ENCODE measurements at places on chromosomes 7 and 10.

DNA sequence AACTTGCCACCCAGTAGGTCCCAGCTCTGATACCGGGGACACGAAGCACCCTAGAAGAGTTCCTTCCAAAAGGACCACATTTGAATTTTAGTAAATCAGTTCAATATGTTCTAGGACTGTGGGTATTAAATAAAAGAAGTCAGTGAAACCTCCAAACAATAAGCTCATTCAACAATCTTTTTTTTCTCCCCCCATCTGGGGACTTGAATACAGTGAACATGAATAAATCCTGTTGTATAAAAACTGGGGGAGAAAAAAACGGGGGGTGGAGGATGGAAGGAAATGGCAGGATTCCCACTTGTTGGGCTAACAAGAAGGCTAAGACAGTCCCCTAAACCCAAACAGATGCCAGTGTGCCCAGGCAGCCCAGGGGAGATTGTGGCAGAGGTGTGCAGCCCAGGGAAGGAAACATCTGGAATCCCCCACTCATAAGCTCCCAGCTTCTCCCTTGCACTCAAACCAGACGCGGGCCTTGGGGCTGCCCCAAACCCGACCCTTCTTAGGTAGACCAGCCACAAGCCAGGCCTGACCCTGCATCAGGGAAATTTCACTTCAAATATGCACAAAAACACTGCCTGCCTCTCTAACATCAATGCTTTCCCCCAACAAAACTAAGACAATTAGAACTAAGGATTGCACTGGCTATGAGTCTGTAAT, 8.8 kb downstream of the AFAP1L2 start:
- no peak for DNase-seq

- DNase-seq: no peak
These were observed 97.9 kb downstream of the ANKIB1 start for GRCh38 chr7:92343714-92344113.

DNA sequence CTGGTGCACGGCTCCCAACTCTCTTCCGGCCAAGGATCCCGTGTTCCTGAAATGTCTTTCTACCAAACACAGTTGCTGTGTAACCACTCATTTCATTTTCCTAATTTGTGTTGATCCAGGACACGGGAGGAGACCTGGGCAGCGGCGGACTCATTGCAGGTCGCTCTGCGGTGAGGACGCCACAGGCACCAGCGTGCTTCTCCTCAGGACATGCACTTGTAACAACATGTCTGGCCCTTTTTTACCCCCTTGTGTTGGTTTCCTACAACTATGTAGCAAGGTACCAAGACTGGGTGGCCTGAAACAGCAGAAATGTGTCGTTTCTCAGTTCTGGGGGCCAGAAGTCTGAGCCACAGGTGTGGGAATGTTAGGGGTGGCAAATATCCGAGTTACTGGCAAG, 18.2 kb downstream of the CALML5 start:
- no peak for DNase-seq

GRCh38 chr7:4460597-4460996, 221.5 kb upstream of the FOXK1 start:
- DNase-seq: no peak

DNA sequence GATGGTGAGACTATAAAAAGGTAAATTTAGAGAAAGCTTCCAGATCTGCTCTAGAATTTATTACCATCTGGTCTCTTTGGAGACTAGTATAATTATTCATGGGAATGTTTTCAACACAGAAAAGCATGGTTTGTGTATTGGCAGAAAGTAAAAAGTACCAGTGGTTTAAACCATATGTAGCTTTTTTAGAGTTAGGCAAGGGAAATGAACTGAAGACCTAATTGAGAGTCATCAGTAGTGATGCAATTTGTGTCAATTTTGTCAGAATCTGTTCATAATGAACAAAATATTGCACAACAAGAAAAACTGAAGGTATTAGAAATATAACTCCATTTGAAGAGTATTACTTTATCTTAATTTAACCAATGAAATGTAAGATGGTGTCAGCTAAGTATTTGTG, 181.4 kb downstream of the ADK start:
- DNase-seq: no peak

DNA sequence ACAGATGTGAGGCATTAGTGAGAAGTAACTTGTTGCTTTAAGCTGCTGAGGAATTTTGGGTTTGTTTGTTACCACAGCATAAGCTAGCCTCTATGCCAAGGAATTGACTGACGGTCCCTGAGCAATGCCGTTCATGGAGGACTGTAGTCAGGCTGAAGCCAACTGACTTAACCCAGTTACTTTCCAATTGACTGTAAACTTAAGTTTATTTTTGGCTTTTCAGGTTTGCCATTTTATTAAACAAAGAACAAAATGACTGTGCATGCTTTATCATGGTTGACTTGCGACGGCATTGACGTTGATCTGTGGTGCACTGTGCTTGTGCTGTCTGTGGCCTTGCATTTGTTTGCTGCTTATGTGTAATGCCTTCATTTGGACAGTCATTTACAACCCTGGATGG, 53.5 kb downstream of the DNAJB9 start:
- no peak for DNase-seq

- DNase-seq: peak; percentile 87
These were observed at the start of gene MNX1 for GRCh38 chr7:157010588-157011332. Gene MNX1, minus strand, starts transcription at chr7:157010663. Its CDS starts 313 bp downstream, at chr7:157010350.

DNA sequence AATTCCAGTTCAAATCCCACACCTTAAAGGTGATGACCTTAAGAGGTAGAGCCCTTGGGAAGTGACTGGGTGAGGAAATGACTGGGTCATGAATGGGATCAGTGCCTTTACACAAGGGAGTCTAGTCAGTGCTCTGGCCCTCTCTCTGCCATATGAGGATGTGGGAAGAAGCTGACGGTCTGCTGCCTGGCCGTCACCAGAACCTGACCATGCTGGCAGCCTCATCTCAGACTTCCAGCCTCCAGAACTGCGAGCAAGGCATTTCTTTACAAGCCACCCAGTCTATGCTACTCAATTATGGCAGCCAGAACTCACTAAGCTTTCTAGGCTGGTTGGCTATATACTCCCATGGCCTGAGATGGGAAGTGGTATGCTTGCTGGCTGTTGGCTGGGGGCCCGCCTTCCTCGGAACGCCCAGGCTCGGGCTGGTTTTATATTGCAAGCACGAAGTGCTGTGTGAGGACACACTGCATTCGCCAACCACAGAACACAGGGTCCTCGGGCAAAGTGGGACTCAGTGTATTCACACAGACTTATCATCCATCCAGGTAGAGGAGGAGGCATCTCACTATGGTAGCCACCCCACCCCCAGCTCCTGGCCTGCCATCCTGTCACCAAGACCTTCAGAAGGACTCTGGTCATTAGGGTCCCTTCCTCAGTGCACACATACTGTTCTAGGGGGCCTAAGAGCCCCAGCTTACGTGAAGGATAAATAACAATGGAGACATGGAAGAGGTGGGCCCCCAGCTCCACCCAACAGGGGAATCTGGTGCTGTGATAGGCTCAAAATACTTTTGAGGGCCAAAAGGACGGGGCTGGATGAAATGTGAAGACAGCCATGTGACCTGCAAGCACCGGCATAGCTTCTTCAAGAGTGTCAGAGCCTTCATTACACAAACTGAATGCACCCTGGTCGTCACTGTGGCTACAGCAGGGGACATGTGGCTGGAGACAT, 49.0 kb downstream of the ZRANB1 start:
- no peak for DNase-seq

DNA sequence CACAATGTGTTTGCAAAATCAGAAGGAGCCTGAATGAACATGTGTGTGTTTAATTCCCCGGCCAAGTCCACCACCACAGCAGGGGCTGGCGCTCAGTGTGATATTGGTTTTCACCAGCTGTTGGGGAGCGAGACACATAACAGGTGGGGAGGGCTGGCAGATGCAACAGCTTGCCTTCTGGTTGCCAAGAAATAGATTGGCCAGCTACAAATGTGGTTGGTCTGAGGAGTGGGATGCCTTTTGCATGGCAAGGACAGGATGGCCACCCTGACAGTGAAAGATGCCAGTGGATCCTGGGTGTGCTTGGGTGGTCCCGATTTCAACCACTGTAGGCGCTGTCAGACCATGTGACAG, 292.5 kb upstream of the FZD8 start:
- DNase-seq: no peak

DNA sequence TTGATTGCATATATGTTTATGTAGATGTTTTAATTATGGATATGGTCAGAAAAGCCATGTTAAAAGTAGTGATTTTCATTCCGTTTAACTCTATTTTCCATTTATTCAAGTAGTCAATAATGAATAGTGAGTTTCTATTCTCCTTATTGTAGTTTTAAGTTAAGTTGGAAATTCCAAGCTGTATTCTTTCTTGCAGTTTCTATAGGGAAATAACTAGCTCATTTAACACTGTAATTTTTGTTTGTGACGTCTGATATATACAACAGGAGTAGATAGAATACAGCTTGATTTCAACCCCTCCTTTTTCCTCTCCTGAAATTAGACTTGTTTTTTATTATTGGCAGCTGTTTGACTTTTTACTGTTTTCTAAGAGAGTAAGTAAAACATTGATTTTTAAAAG, 47.2 kb downstream of the SLK start:
- no peak for DNase-seq

DNA sequence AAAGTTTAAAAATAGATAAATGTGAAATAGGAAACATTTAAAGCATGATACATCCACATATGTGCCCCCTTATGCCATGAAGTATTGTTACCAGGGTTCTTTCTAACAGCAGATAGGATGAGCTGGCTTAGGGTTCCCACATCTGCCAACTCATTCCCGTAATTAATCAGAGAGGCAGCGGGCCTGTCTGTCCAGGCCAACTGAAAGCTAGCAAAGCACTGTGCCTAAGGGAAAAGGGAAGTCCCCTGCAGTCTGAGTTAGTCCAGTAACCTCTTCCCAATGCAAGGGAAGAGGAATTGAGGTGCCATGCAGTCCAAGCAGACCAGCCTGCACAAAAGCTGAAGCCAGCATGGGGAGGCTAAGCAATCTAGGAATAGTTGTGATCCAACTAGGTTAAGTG, 18.3 kb upstream of the ZC3HAV1L start:
- DNase-seq: no peak

DNA sequence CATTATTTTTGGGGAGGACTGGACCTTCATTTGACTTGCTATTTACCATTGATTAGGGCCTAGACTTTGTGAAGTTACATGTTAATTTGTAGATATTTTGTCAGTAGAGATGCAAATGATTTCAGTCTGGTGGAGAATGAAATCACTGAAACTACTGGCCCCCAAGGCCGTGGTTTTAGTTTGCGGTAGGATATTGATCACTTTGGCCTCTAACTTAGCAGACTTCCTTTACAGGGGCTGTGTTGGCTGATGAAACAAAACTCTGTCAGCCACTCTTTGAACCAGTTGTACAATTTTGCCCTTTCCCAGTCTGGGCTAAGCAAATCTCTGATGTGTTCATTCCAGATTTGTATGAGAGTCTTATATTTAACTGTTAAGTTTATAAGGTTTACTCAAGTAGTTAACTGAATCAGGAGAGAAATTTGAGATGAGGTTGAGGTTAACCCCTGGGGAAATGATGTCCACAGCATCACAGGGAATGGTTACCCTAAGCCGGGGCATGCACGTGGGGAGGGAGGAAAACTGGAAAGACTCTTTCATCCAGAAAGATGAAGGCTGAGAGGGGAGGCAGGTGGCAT, 105.7 kb upstream of the INSIG1 start:
- DNase-seq: no peak

All from NCI-H2029 (cell line).